ENCODE measurements at places on chromosomes 2 and 18.

DNA sequence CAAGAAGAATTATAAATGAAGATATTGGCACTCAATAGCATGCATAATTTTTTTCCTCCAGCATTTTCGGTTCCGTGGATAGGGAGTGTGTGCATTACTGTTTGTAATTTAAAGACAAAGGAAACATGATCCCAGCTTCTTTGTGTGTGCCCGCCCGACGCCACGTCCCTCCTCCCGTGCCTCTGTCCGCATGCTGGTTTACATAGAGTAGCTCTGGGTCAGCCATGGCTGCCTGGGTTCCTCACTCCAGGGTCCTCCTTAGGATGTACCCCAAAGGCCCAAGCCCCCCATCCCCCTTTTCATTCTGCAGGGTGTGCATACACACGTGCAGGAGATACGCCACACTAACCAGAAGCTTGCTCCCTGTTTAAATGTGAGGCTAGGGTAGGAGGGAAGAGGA lies 214.7 kb downstream of the KLHL29 start:
- DNase-seq: no peak

GRCh38 chr2:121830809-121831208 lies 75.4 kb downstream of the TSN start:
- DNase-seq: no peak

- no peak for DNase-seq
Observed at GRCh38 chr2:224259831-224260230, 142.1 kb downstream of the FAM124B start.

DNA sequence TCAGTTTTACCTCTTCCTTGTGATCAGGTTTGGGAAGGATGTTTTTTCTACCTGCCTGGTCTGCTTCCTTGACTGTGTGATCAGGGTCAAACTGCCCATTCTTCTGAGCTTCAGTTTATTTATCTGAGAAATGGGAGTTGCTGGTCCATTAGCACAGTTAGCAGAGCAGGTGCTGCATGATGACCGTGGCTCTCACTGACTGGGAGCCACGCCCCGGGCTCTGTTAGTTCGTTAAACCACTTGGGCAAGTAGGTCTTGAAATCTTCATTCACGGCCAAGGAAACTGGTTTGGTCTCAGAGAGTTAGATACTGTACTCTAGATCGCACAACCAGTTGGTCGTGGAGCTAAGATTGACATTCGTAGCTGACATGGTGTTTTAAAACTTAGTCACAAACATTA lies 41.7 kb downstream of the INPP5D start:
- no peak for DNase-seq

DNA sequence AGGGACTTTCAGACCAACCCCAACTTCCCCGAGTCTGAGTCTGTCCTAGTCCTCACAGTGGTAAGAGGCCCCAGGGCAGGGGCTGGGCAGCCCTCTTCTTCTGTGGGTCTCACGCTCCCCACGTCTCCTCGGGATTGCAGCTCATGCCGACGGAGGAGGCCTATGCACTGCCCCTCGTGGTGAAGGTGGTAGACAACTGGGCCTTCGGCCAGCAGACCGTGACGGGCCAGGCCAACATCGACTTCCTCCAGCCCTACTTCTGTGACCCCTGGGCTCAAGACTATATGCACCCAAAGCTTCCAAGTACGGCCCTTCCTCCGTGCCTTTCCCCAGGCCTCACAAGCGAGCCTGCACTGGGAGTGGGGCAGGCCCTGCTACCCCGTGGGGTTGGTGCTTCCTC lies 44.3 kb downstream of the LMAN2L start:
- DNase-seq: no peak

GRCh38 chr2:218557941-218558340 lies 10.2 kb downstream of the USP37 start:
- no peak for DNase-seq

All from skin of body (tissue), 3 donors.